ENCODE measurements at places on chromosomes 5 and 9. TPM values are rescaled to one million over a fixed set of nuclear protein-coding genes. Genes with fewer than 3 reads are reported as not detected.

GRCh38 chr9:35107297-35108290, 4.7 kb upstream of the STOML2 start:
- no peak for DNase-seq

DNA sequence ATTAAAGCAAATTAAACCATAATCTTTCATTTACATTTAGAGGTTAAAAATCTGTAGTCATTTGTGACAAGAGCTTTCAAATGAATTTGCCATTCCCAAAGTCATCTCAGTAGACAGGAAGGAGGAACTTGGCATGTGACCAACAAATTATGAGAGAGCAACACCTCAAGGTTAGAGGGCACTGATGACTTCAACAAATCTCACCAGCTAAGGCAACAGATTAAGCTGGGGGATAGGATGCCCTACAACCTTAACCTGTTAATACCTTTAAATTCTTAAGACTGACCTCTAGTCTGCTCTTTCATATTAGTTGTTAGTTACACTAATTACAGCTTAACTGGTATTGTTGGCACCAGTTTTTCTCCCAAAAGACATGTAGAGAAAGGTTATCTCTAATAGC, 18.4 kb downstream of the POU5F2 start:
- DNase-seq = no peak

- DNase-seq = no peak
Observed at GRCh38 chr9:93012963-93013855, 45.3 kb upstream of the SUSD3 start.

DNA sequence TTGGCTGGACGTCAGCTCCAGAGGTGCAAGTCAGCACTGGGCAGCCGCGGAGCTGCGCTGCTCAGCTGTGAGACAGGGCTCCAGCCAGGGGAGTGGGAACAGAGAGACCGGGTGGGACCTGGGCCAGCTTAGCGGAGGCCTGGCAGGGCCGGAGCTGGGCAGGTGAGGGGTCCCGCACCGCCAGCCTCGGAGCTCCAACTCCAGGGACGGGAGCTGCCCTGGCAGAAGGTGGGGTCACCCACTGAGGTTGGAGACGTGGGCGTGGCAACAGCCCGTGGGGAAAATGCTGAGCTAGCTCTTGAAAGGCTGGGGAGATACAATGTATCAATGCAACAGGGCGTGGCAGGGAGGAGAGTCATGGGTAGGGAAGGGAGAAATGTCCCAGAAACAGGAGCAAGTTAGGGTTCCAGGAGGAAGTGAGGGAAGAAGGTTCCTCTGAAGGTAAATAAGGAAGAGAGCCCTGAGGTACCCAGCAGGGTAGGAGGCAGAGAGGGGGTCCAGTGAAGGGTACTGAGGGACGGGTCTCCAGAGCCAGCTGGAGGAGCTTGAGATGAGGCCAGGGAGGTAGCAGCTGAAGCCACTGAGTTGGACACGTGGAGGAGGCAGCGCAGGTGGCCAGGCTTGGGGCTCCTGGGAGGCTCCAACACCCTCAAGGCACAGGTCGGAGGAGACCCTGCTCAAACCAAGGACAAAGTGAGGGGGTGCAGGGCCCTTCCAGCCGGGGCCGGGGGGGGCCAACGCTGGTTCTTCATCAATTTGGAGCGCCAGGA, 736 bp upstream of the NKD2 start:
- DNase-seq = no peak

DNA sequence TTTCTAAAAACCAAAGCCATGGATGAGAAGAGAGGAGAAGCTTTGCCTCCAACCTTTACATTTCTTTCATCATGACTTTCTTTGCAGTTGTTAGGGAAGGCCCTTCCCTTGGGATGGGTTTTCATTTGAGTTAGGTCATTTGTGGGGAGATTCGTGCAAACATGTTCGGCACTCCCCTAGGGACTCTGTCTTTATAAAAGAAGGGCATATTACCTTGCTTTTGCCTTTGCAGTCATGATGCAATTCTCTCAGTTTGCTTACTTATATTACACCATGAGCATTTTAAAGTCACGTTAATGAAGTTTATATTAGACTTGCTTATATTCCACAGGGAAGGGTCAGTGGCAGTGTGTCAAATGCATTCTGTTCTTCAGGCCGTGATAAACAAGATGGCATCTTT, 289.3 kb upstream of the WWC1 start:
- no peak for DNase-seq

GRCh38 chr5:2136728-2137333, 254.1 kb upstream of the IRX4 start:
- no peak for DNase-seq

GRCh38 chr5:31271567-31271966, 78.1 kb downstream of the CDH6 start:
- DNase-seq = no peak

DNA sequence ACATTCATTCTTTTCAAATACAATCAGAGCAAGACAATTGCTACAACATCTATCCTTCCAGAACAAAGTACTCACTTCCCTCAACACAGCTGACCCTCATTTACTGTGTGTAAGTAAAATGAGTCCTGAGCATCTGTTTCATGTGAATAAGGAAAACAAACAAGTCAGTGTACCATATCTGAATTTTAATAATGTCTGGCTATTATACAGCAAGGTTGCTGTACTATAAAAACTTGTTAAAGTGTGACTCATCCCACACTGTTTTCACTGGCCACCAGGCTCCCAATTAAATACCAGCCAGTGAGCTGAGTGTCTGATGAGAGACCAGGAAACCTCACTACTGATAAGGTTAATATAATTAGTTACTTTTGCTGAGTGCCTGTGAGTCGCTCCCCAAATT, 339.8 kb downstream of the AGTPBP1 start:
- DNase-seq = no peak

- no peak for DNase-seq
Observed at GRCh38 chr5:103587185-103587748, 24.7 kb upstream of the NUDT12 start.

DNA sequence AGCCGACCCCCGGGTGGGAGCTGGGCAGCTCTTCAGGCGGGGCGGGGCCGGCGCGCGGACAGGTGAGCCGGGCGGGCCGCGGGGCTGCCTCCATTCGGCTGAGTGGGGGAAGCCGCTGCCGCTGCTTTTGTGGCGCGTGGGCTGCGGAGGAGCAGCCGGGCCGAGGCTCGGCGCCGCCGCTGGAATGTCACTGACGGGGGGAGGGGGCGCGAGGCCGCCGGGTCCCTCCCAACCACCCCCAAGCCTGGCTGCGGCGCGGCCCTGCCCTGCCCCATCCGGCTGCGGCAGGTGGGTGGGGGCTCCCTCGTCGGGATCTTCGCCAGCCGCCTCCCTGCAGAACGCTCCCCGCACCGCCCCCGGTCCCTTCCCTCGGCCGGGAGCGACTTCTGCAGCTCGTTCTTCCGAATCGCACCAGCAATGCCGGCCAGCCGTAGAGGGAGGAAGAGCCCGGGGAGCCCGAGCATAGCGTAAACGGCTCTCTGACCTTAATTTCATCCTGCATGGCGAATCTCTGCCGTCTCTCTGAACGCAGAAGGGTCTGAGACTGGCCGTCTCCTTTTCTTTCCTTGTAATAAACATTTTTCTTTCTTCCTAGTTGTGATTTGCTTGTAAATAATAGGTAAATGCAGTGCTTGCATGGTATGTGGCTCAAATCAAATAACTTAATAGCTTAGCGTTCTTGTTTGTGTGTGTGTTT, 505 bp downstream of the SPTAN1 start:
- peak; percentile 68 for DNase-seq

DNA sequence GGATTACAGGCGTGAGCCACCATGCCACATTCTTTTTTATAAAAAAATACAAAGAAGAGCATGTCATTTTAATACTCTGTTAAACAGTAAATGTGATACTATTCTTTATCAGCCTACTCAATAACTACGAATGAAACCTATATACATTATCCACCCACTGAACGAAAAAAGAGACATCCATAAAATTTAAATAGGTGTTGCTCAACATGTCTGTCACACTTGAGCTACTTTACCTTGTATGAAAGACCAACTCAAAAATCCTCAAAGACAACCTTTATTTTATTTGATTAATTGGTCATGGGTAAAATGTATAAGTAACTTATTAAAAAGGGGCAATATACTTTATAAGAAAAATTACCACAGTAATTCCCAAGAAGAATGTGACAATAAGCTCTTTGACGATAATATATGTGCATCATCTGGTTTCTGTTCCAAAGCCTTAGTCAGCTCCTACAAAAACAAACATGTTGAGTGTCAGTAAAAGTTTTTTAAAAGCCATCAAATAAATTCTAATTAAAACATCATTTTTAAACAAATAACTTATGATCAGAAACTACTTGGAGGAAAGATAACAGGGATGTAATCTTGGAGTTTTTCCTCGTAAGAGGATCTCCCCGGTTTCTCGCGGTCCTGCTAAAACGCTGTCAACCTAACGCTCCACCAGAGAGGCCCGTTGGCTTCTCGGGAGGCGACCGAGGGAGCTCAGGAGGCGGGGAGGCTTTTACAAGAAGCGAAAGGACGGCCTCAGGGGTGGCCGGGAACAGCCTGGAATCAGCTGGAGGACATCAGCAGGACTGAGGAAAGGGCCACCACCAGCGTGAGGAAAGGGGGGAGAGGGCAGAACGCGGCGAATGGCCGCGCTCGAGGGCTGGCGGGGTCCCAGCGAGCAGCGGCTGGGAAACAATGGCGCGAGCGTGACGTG, 13.5 kb upstream of the ANKRD18B start:
- no peak for DNase-seq

GRCh38 chr5:100777680-100778300, 125.3 kb downstream of the ST8SIA4 start:
- peak; percentile 65 for DNase-seq

DNA sequence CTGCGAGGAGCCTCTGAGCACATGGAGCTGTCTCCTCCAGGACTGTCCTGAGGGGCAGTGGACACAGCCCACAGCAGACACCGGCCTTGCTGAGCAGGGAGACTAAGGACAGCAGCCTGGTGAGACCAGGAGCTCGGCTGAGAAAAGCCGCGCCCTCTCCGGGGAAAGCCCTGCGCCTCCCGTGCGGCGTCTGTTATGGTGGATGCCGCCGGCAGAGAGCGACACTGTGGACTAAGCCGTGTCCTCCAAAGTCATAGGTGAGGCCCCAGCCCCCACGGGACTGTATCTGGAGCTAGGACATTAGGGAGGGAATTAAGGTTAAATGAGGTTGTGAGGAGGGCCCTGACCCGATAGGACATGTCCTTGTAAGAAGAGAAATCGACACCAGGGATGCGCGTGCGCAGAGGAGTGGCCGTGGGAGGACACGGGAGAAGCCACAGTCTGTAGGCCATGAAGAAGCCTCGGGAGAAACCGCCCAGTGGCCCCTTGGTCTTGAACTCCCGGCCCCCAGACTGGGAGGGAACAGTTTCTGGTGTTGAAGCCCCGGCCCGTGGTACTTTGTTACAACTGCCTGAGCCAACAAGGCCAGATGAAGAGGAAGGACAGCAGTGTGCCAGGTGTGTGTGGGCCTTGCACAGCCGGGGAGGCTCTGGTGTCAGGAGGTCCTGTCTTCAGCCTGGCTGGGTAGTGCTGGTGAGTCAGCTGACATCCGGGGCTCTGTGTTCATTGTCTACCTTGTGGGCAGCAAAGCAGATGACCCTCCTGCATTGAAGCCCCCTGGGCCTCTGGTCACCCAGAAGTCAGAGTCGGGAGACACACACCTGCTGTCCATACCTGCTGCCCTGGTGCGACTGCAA, 22.1 kb downstream of the MRPL36 start:
- DNase-seq = no peak

GRCh38 chr9:134661791-134662142, 20.2 kb downstream of the COL5A1 start:
- no peak for DNase-seq

- no peak for DNase-seq
Observed at GRCh38 chr5:82309091-82309531, 31.0 kb upstream of the RPS23 start.

DNA sequence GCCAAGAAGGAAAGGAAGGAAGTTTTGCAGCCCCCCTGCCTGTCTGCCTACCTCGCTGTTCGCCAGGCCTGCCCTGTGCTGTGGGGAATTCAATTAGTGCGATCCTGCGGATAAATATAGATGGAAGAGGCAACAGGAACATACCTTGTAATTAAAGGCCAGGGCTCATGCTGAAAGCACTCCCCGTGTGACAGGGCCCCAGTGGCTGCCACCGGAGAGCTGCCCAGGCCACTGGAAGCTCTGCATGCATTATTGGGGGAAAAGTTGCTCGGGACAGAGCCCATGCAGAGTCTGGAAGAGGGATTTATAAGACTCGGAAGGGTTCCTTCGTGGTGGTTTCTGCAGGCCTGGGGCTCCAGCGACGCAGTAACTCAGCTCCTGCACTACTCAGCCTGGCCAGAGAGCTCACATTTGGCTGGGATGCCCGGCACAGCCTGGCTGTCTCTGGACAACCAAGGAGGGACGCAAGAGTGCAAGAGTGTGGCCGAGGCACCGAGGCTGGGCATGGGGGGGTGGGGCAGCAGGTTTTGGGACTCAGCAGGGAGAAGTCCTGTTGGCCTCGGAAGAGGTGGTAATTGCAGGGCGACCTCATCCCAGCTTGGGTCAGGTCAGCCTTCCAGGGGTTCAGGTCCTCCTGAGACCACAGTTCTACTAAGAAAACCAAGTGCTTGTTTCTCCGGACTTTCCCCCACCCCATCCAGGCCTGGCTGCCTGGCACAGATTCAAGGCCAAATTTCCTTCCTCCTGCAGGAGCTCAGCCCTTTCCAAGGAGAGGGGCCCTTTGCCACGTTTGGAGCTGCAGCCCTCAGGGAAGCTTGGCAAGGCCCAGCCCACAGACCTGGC, 68.1 kb upstream of the GGTA1 start:
- no peak for DNase-seq

- no peak for DNase-seq
Observed at GRCh38 chr9:95756101-95756500, 119.4 kb upstream of the ERCC6L2 start.

DNA sequence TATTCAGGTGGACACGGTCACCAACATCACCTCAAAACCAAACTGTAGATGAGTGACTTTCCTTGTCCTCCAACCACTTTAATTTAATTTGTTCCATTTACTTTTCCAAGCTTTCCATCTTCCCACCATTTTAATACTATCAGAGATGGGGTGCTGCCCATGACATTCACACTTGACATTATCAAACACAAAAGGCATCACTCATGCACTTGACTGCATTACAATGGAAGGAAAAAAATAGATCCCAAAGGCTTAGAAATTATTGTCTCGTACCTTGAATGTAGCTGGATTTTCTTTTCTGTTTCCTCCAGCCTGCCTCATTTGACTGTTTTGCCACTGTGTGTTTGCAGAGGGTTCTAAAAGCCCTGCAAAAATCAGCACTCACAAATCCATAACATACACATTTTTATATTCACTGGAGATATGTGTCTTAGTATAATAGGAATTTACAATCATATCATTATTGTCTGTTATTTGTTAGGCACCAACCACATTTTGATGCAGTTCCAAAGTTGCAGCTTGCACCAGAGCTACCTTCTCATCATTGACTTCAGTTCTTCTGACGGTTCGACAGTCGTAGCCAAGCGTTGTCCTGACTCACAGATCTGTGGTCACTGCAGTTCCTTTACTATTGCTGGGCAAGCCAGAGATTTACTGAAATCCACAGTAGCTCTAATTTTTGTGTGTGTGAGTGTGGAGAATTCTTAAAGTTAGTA, 712.3 kb upstream of the WWC1 start:
- DNase-seq = no peak

Gene DYNC2I2
- 55.5 TPM for total RNA-seq

Gene CMYA5
- total RNA-seq = 0.13 TPM

Gene IPPK
- total RNA-seq = 12.0 TPM

Gene SLC25A2
- 1.6 TPM for total RNA-seq

Gene CSF1R
- total RNA-seq = not detected

Gene ADAMTS19
- not detected for total RNA-seq

Gene LCN9
- total RNA-seq = not detected

Gene IL3
- total RNA-seq = not detected

Gene LRRC8A
- 21.0 TPM for total RNA-seq

Gene SLC1A3
- not detected for total RNA-seq

Gene TMEM174
- not detected for total RNA-seq

Gene CLIC3
- not detected for total RNA-seq

Gene PAIP2
- 113 TPM for total RNA-seq

Gene PRRC2B
- 224 TPM for total RNA-seq

Gene GAS1
- not detected for total RNA-seq

Gene SAXO1
- total RNA-seq = not detected
